ENCODE measurements at places on chromosomes 6 and 20.

GRCh38 chr20:6579417-6579816 lies 188.1 kb upstream of the BMP2 start:
- no peaks in the 10 kb centered on the region for H3K27me3 ChIP-seq
- DNase-seq, result no peak
- H3K27ac ChIP-seq, result no peak overlapping the region
- no peaks in the 10 kb centered on the region for H3K36me3 ChIP-seq
- no peak overlapping the region for H3K4me3 ChIP-seq

DNA sequence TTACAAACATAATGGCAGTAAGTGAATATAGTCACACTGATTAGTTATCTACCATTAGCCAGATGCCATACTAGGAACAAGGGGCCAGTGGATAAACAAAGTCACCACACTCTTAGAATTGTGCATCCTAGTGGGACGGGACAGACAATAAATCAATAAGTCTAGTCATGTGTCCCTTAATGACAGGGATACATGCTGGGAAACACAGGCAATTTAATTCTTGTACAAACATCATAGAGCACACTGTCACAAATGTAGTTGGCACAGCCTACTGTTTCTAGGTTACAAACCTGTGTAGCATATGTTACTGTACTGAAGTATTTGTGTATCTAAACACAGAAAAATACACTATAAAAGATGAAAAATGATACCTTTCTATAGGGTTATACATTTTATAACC lies 123.0 kb upstream of the FAM184A start:
- H3K4me1 ChIP-seq, result no peaks in the 10 kb centered on the region
- peaks cover 2% of the 10 kb centered on the region for H3K36me3 ChIP-seq
- no peaks in the 10 kb centered on the region for H3K27me3 ChIP-seq
- DNase-seq, result no peak
- no peak overlapping the region for H3K27ac ChIP-seq

GRCh38 chr6:129790785-129791184 lies 70.3 kb downstream of the TMEM244 start:
- no peaks in the 10 kb centered on the region for H3K27me3 ChIP-seq
- no peak overlapping the region for H3K4me3 ChIP-seq
- no peak overlapping the region for H3K27ac ChIP-seq
- H3K4me1 ChIP-seq, result no peaks in the 10 kb centered on the region
- H3K36me3 ChIP-seq, result no peaks in the 10 kb centered on the region

- H3K4me3 ChIP-seq, result no peak overlapping the region
- H3K4me1 ChIP-seq, result no peaks in the 10 kb centered on the region
- H3K27me3 ChIP-seq, result no peaks in the 10 kb centered on the region
- no peak overlapping the region for H3K27ac ChIP-seq
These were observed 64.7 kb upstream of the RPS6KA2 start for GRCh38 chr6:166691746-166692145.

DNA sequence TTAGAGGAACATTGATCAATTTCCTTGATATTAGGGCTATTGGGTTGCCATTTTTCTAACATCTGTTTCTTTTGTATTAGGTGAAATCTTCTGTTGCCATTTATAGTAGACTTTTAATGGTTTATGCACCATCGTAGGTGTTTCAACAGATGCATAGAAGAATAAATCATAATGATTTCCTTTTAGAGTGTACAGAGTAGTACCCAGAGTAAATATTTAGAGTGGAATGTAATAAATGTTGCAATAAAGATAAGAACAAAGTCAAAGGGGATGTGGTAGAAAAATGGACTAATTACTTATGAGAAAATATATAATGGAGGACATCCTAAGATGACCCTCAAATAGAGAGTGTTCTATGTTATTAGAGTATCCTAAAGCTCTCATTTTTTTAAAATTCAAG lies 643.0 kb upstream of the CITED2 start:
- H3K4me3 ChIP-seq, result no peak overlapping the region
- no peaks in the 10 kb centered on the region for H3K4me1 ChIP-seq
- no peak overlapping the region for H3K27ac ChIP-seq
- H3K27me3 ChIP-seq, result no peaks in the 10 kb centered on the region
- H3K36me3 ChIP-seq, result no peaks in the 10 kb centered on the region
- DNase-seq, result no peak

DNA sequence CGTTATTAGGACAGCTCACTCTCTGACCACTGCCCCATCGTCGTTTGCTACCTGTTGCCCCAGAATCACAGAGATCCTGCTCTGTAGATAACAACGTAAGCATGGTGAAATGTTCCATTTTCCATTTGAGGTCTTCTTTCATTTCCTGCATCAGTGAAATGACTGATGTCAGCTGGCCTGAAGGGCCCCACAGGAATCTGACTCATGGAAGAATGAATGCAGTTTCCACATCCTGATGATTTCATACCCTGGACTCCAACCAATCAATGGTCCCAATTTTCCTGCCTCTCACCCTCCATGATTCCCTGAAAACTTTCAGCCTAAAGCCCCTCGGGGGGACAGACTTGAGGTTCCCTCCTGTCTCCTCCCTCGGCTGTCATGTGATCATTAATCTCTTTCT lies 394.4 kb upstream of the CDH4 start:
- no peaks in the 10 kb centered on the region for H3K4me1 ChIP-seq
- DNase-seq, result no peak
- H3K27ac ChIP-seq, result no peak overlapping the region

- H3K4me1 ChIP-seq, result no peaks in the 10 kb centered on the region
- no peak for DNase-seq
- no peak overlapping the region for H3K27ac ChIP-seq
- no peaks in the 10 kb centered on the region for H3K27me3 ChIP-seq
These were observed 79.2 kb downstream of the EPM2A start for GRCh38 chr6:145656128-145656527.

GRCh38 chr6:33072508-33073100 lies 845 bp downstream of the HLA-DPA1 start:
- H3K4me1 ChIP-seq, result peaks cover 27% of the 10 kb centered on the region
- H3K27me3 ChIP-seq, result no peaks in the 10 kb centered on the region
- H3K27ac ChIP-seq, result no peak overlapping the region
- peak overlapping the region; percentile 68 for H3K4me3 ChIP-seq

- no peaks in the 10 kb centered on the region for H3K4me1 ChIP-seq
- H3K27me3 ChIP-seq, result no peaks in the 10 kb centered on the region
- no peak overlapping the region for H3K27ac ChIP-seq
- DNase-seq, result peak; percentile 61
- H3K36me3 ChIP-seq, result no peaks in the 10 kb centered on the region
These were observed 333.9 kb downstream of the HACE1 start for GRCh38 chr6:104525677-104526322.

DNA sequence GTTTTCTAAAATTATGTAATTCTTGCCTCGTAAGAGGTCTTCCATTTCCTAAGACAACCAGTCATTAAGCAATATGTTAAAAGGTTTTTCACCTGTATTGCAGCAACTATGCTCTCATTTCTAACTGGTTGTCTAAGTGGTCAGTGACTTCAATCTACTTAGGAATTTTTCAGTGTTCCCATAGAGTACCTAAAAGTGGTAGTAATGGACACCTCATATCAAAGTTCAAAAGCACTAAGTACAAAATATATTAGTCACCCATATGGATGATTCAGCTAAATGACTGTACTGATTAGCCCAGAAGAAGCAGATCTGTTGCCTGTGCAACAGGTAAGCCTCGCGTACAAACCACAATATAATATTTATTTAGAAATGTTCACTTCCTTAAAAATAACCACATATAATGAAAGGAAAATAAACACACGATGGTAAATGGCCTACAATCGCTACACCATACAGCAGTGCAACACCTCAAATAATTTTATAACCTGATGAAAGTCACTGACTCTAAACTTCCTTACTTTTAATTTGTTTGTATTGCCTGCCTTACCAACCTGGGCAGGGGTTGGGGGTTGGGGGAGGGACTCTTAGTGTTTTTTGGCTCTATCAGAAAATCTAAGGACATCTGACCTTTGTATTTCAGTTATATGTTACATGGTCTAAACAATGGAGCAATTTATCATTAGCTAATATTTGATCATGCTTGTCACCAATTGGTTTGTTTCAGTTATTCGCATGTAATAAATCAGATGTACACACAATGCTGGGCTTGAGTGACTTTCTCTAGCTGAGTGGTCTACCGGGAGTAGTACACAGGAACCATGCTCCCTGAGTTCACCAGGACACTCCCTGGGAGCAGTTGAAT lies 105.9 kb downstream of the HIVEP2 start:
- no peaks in the 10 kb centered on the region for H3K36me3 ChIP-seq
- peak overlapping the region; percentile 7 for H3K4me3 ChIP-seq
- peaks cover 40% of the 10 kb centered on the region for H3K4me1 ChIP-seq
- no peak for DNase-seq
- no peaks in the 10 kb centered on the region for H3K27me3 ChIP-seq
- H3K27ac ChIP-seq, result no peak overlapping the region

DNA sequence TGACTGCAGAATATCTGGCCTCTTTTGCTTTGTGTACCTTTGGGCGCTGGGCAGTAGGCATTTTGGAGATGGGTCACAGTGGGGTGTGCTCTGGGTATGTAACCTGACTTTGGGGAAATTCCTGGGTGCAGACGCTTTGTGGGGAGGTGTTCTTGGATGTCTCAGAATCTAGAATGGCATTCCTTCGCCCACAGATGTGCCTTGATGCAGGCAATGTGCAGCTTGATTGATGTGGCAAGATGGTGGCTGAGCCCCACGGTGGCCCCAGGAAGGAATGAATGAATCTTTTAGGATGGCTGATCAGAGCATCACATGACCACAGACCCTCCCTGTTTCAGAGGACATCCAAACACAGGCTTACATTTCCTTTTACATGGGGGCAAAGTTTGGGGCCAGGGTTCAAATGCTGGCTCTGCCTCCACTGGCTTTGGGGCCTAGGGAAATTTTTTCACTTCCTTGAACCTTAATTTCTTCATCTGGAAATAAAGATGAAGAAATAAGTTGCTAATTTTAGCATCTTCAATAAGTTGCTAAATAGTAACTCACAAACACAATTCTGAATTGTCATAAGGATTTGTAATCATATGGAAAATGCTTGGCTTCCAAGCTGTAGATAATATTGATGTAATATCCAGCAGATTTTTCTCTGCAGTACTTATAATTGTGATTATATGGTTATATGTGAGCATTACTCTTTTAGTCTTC lies 5.6 kb downstream of the PPP1R16B start:
- peaks cover 4% of the 10 kb centered on the region for H3K36me3 ChIP-seq
- H3K27ac ChIP-seq, result no peak overlapping the region
- H3K4me1 ChIP-seq, result peaks cover 44% of the 10 kb centered on the region
- H3K4me3 ChIP-seq, result no peak overlapping the region
